ENCODE measurements at places on chromosomes 3 and 15. TPM values are rescaled to one million over a fixed set of nuclear protein-coding genes. Genes with fewer than 3 reads are reported as not detected.

SLC22A13 gene
- total RNA-seq = 1.0 TPM

DNA sequence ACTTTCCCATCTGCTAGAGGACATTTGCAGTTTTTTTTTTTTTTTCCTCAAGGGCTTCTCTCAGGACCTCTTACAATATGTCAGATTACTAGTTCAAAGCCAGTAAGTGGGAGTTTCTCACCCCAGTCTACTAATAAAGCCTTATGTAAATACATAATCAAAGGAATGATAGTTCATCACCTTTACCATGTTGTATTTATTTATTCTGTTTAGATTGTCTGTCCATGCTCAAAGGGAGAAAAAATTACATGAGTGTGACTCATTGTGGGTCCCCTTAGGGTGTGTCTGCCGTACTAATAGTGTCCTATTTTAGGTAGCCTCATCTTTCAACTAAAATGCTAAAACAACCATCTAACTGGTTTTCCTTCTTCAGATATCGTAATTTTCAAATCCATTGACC lies 917.6 kb downstream of the EPHA3 start:
- no peak for DNase-seq

DNA sequence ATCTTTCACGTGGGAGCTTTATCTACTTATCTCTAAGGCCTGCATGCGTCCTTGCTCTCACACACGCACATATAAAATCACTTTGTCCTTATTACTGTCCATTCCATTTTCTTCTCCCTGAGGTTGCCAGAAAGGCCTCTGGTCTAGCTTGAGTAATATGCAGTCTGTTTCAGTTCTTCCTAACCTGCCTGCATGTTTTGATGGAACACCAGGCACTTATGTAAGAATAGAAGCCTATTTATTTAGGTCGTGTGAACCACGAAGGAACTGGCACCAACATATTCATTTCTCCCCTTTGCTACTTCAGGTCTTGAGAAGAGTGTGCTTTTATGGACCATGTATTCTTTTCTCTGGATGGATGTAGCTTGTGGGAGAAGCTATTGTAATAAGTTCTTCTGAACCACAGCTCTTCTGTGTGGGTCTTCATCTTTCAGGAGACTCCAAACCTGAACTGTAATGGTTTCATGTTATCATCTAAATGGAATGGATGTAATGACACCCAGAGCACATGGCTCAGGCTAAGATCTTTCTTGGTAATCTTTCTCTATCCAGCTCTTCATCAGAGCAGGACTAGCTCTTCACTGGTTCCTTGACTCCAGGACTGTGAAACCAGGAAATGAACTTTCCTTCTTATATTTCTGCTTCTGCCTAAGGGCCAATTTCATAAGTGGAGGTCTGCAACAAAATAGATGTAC lies 53.8 kb downstream of the UBE2E2 start:
- no peak for DNase-seq

HACD3 gene
- total RNA-seq = 25.2 TPM

SLC7A14 gene
- not detected for total RNA-seq

DNA sequence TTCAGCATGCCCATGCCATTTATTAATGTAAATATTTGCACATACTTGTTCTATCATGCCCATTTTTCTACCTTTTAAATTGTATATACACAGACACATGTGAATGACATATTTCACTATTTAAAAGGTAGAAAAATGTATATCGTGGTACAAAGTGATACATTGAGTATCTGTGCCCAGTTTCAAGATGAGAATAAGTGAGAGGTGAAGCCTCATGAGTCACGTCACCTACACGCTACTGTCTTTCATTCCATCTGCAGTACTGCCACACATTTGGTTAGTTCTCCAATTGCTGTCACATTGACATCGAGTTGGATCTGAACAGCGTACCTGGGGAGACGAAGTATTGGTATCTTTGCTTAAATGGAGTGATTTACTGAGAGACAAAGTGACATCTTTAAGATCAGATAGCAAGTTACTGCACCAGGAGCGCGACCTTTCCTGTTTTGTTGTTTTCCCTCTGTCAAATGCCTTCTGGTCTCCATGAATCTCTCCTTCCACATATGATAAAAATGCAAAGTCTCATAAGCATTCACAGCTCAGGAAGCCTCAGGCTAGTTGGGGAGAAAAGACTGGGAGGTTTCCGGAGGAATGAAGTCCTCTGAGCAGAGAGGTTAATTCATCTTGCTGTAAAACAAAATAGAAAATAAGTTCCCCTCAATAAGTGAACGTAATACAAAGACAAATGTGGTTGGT lies 12.0 kb downstream of the GREM1 start:
- no peak for DNase-seq

DNA sequence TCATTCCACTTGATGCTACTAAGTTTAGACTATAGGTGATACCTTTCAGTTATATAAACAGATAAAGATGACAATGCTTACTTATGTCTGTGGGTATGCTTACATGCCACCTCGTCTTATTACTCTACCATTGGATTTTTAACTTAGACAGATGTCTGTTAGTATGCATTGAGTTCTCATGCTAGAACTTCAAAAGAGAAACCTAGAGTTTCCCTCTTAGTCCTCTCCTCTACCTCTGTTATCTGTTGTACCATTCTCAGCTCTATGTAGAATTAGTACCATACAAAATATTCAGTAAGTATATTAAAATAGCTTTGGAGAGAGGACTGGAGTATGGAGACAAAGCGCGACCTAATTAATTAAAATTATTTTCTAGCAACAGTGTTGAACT lies 111.3 kb downstream of the BBX start:
- no peak for DNase-seq
